ENCODE measurements at places on chromosomes 13 and 19.

DNA sequence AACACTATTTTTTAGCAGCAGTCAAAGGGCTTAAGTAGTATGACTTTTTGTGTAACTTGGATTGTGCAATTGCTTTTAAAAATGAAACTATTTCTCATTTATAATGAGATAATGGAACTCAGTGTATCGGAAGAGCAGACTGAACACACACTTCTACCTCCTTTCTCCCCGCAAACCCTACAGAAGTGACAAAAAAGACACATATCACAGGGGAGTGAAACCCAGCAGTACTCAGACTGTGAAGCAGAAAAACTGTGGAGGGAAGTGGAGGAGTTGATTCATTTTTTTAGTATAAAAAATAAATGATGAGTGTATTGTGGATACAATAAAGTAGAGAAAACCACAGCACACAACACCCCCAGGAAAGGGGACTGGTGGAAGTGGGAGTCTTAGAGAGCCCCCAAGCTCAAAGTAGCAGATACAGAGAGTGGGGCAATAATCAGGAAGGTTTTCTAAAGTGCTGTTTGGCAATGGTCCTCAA, 9.7 kb downstream of the LPAR6 start:
- DNase-seq = no peak

DNA sequence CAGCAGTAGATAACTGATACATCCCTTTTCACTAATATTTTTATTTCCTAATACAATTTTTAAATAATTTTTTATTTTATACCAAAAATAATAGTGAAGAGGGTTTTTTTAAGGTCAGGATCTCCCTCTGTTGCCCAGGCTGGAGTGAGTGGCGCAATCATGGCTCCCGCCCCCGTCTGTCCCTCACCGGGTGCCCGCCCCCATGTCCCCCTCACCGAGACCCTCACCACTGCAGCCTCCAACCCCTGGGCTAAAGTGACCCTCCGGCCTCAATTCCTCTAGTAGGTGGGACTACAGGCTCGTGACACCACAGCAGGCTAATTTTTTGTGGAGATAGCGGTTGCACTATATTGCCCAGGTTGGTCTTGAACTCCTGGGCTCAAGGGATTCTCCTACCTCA, 17.8 kb upstream of the ZNF846 start:
- DNase-seq = no peak

GRCh38 chr13:64934569-64935362, 2295.4 kb downstream of the PCDH9 start:
- no peak for DNase-seq

DNA sequence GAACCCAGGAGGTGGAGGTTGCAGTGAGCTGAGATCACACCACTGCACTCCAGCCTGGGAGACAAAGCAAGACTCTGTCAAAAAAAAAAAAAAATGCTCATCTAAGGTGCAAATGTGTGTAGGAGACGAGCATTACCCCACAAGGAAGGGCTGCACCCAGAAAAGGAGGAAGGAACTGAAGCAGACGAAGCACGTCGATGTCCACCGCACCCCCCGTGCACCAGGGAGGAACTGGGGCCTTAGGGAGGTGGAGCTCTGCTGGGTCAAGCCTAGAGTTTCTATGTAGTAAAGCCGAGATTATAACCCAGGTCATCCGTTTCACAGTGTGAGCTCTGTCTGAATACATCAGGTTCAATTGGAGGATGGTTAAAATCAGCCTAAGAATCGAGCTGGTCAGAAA, 1.1 kb downstream of the VSTM1 start:
- DNase-seq = no peak

DNA sequence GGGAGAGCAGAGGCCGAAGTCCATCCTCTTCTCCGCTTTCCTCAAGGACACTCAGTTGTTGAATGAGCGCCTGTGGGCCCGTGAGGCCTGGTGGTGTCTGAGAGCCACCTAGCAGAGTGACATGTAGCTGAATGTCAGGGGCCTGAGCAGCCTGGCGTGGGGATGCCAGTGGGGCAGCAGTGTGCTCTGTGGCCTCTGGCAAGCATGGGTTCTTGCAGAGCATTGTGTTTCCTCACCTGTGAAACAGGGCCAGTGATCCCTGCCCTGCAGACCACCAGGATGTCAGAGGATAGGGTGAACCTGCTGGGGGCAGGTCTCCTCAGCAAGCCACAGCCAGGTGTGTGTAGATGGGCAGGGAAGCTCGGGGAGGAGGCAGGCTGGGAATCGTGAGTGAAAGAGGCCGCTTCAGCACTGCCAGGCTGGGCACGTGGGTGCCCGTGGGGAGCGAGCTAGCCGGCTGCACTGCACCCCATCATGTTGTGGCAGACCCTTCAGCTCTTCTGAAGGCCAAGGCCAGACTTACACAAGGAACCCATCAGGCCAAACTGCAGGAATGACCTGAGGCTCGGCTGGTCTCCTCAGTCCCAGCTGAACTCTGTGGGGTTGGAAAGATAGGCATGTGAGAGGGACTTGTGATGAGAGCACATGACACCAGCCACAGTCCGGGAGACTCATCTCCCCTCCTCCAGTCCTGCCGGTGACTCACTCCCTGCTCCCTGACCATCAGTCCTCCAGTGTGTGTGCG, 5.0 kb downstream of the PPP1R37 start:
- no peak for DNase-seq

GRCh38 chr13:70249332-70250064, 141.2 kb upstream of the KLHL1 start:
- DNase-seq = no peak

- DNase-seq = no peak
Measured at GRCh38 chr13:107376341-107377125, 808.6 kb upstream of the ARGLU1 start.

DNA sequence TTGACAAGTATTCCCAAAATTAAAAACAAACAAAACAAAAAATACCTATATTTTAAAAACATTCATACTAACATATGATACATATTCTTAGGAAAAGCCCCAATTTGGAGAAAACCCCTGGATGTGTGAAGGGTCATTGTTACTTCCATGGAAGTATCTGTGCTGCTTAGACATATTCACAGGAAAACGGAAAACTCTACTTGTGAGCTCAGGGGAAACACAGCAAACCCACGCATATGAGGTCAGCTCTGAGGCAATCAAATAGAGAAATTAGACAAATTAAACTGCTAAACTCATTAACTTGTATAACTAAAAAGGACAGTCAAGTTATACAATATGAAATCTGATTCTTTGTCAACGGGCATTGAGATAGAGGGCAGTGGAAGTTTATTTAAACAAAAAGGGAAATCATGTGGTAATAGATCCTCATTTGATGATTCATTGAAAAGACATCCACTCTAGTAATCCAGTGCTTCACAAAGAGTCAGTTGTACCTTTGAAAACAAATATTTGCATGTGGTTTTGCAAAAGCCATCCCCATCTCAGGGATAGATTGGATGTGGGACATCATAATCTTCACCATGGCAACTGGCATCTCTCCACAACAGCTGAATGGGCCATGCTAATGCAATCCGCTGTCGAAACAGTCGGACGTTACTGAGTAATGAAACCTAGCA, 423.4 kb downstream of the ITGBL1 start:
- DNase-seq = peak; percentile 69

Data from NCI-H187 treated with DMSO at 0.1 percent for 48 hours (cell line).